ENCODE measurements at places on chromosomes 3 and 15. TPM values are rescaled to one million over a fixed set of nuclear protein-coding genes. Genes with fewer than 3 reads are reported as not detected.

DNA sequence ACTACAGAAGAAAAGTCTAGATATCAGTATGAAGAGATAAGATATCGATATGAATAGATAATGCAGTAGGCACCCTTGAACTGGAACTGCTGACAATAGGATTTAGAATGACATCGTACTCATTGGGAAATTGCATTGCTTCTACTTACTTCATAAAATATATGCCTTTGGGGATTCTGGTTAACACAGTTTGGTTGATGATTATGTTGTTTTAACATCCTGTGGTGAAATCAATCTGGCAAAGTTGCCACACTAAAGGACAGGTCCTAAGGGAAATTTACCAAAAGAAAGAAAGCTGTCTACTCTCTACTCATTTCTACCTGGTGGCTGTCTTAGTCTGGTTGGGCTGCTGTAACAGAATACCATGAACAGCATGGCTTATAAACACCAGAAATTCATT, 417.4 kb upstream of the DPH6 start:
- no peak for DNase-seq
- no peaks in the 10 kb centered on the region for H3K27me3 ChIP-seq

The PLA2G4F gene
- total RNA-seq, result 0.71 TPM

DNA sequence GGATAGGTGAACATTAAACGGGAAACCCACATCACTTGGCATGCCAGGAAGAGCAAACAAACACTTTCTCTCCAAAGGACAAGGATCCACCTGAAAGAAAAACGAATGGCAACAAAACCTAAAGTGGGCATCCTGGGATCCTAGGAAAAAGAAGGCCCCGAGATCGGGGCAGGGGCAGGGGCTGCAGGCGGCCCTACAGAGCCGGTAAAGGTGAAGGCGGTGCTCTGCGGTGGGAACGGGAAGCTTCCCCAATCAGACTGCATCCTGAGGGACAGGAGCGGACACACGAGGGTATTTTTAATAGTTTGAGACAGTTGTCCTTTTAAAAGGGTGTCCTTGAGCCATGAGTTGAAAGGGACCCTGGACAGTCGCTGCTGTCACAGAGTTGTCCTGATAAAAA, 24.9 kb upstream of the GABRA5 start:
- no peak overlapping the region for H3K27ac ChIP-seq
- DNase-seq, result no peak
- H3K4me3 ChIP-seq, result no peak overlapping the region
- no peaks in the 10 kb centered on the region for H3K4me1 ChIP-seq

- H3K36me3 ChIP-seq, result no peaks in the 10 kb centered on the region
- no peak for DNase-seq
- H3K4me3 ChIP-seq, result no peak overlapping the region
- H3K27me3 ChIP-seq, result no peaks in the 10 kb centered on the region
Observed at GRCh38 chr3:72205297-72205826, 420.4 kb upstream of the PROK2 start.

- peaks cover 23% of the 10 kb centered on the region for H3K4me1 ChIP-seq
- H3K27me3 ChIP-seq, result no peaks in the 10 kb centered on the region
- H3K36me3 ChIP-seq, result peaks cover 51% of the 10 kb centered on the region
- no peak overlapping the region for H3K4me3 ChIP-seq
- H3K27ac ChIP-seq, result peak overlapping the region; percentile 5
Observed at GRCh38 chr15:85743392-85744055, 51.2 kb downstream of the KLHL25 start.

DNA sequence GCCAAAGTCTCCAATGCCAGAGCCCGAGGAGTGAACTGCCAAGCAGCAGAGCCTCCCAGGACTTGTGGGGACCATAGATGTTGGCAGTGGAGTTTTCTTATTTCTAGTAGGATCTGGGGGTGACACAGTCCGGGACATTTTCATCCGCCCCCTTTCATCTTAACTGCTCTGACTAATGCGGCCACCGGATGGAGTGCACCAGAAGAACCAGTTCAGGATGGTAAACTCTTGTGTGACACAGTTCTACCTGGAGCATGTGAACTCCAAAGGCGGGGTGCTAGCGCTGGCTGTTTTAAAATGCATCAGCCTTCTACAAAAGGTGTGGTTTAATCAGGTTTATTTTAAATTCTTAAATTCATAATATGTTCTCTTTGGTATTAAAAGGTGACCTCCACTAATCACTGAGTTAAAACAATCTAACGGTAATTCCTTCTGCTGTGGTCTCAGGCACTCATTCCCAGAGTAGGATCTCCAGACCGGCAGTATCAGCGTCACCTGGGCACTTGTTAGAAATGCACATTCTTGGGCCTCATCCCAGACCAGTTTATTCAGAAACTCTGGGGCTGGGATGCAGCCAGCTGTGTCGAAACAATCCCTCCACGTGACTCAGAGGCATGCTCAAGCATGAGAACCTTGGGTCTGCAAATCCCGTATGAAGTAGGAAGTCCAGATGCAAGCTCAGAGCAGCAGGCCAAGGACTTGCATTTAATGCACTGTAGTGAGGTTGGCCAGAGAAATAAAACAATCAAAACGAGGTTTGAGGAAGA, 105.5 kb downstream of the GABRB3 start:
- H3K27ac ChIP-seq, result no peak overlapping the region
- no peak for DNase-seq
- H3K4me3 ChIP-seq, result no peak overlapping the region
- H3K4me1 ChIP-seq, result no peaks in the 10 kb centered on the region

DNA sequence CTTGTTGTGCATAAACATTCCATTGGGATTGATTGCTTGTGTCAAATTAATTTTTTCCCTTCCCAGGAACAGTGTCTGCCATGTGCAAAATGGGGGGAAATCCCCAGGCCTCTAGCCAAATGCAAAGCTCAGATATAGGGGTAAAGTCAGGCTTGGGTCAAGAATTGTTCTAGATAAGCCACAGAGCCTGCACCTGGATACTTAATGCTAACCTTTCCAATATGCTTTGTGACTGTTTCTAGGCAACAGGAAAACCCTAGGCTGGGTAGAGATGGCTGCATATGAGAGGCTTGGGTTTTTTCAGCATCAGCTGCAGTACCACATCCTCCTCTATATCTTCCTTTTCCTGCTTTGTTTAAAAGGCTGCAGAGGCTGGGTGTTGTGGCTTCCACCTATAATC, 61.9 kb upstream of the ROPN1 start:
- H3K4me3 ChIP-seq, result no peak overlapping the region
- DNase-seq, result no peak
- H3K27me3 ChIP-seq, result no peaks in the 10 kb centered on the region
- H3K27ac ChIP-seq, result no peak overlapping the region

The CCDC33 gene
- total RNA-seq, result not detected

DNA sequence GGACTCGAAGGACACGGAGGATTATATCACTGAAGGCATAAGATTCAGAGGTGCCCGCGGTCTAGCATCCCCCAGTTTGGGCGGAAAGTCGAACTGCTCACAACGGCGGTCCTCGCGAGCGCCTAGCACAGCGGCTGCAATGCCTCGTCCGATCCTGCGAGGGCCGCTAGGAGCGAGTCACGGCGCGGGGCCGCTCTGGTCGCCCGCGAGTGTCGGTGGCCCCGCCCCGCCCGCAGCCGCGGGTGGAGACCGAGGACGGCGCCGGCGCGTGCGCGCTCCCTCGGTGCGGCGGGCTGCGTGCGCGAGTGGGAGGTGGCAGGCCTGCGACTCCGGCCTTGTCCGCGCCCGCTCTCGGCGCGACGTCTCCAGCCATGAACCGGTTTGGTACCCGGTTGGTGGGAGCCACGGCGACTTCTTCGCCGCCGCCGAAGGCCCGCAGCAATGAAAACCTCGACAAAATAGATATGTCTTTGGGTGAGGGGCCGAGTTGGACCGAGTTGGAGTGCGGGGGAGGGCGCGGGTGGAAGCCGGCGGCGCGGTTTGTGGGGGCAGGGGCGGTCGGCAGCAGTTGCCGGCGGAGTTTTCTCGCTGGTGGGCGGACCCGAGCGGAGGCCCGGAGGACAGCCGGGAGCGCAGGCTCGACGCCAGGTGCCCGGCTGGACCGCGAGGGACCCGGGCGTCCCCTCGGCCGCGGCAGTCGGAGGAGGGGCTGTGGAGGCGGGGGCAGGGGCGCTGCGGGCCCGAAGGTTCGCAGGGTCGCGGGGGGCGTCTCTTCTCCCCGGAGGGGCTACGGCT, at the start of gene FYTTD1:
Gene FYTTD1, plus strand, starts transcription at position 283 of the 795 bp plus-strand sequence. Its CDS starts 89 bp downstream, at position 372.
- no peaks in the 10 kb centered on the region for H3K36me3 ChIP-seq
- peak; percentile 95 for DNase-seq
- peak within 1 kb of the TSS; percentile 89 for H3K27ac ChIP-seq
- H3K4me1 ChIP-seq, result no peaks in the 10 kb centered on the region

- no peaks in the 10 kb centered on the region for H3K36me3 ChIP-seq
- H3K4me3 ChIP-seq, result no peak overlapping the region
- H3K4me1 ChIP-seq, result peaks cover 82% of the 10 kb centered on the region
Observed at GRCh38 chr15:78065284-78065872, 12.1 kb downstream of the TBC1D2B start.

The CTXND1 gene
- total RNA-seq, result 0.68 TPM

- no peak within 1 kb of the TSS for H3K27ac ChIP-seq
- H3K36me3 ChIP-seq, result no peaks in the 10 kb centered on the region
- no peak for DNase-seq
- H3K27me3 ChIP-seq, result no peaks in the 10 kb centered on the region
- no peaks in the 10 kb centered on the region for H3K4me1 ChIP-seq
Observed at GRCh38 chr3:151203051-151203420, at the start of gene GPR171. Gene GPR171 (minus strand): TSS chr3:151203216. CDS start chr3:151199386, 3,830 bp downstream.

GRCh38 chr3:12991481-12991837, 81.8 kb downstream of the IQSEC1 start:
- DNase-seq, result no peak
- peak overlapping the region; percentile 56 for H3K27ac ChIP-seq
- H3K4me1 ChIP-seq, result peaks cover 26% of the 10 kb centered on the region
- H3K4me3 ChIP-seq, result no peak overlapping the region
- H3K36me3 ChIP-seq, result no peaks in the 10 kb centered on the region

The PXYLP1 gene
- total RNA-seq, result 5.7 TPM

All from sigmoid colon (tissue), 7 donors.